CD8-positive, alpha-beta memory T cell (primary cell): ENCODE measurements at places on chromosomes 2 and 18.

DNA sequence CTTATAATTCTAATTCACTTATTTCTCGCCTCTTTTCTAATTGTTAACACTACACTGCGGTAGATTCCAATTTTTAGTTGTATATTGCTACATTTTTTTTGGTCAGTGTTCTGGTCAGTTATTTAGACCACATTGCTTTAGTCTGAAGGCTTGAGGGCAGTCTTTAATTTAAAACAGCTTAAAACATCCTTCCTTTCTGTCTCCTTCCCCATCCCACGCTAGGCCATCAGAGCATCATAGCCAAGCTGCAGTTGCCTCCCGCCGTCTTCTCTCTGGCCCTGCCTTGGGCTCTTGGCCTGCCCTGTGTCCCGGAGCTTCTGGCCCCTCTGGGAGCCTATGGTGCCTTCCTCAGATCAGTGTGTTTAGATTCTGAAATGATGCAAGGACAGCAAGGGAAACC is 52.6 kb upstream of the GLI2 start:
- no peak for DNase-seq

DNA sequence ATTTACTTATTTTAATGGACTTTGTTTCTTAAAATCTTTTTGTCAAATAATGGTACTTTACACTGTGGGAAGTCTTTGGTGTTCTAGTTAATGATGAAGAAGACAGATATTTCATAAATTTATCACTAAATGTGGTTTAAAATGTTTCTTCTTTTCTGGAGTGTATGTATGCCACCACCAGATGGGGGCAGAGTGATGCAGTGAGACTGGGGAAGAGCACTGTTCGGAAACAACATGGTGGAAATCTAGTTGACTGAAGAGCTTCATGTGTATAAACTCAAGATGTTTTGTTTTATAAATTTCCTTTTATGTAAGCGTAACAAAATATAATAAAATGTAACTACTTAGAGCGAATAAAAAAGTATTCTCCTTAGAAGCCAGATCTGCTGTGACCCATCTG is 195.1 kb downstream of the KCNE4 start:
- DNase-seq: no peak

GRCh38 chr2:167856190-167856589 is 391.2 kb downstream of the STK39 start:
- no peak for DNase-seq

- DNase-seq: no peak
Measured at GRCh38 chr2:217091531-217091930, 231.7 kb upstream of the TNP1 start.

- no peak for DNase-seq
Measured at GRCh38 chr2:236682651-236683422, 113.2 kb downstream of the ACKR3 start.
